ENCODE measurements at places on chromosomes 7 and 10.

DNA sequence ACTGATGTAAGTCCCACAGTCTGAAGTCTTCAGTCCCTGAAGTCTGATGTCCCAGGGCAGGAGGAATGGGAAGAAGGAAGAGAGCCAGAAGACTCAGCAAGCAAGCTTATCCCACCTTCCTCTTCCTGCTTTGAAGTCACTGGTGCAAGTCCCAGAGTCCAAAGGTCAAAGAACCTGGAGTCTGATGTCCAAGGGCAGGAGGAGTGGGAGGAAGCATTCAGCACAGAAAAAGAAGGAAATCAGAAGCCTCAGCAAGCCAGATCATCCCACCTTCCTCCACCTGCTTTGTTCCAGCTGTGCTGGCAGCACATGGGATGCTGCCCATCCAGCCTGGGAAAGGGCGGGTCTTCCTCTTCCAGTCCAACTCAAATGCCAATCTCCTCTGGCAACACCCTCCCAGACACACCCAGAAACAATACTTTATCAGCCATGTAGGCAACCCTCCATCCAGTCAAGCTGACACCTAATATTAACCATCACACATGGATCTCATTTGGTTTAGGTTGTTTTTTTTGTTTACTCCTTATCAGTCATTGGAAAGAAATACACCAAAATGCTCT, 50.9 kb downstream of the ADAM12 start:
- no peak for DNase-seq

GRCh38 chr7:51968461-51968860, 651.9 kb upstream of the COBL start:
- DNase-seq, result no peak

DNA sequence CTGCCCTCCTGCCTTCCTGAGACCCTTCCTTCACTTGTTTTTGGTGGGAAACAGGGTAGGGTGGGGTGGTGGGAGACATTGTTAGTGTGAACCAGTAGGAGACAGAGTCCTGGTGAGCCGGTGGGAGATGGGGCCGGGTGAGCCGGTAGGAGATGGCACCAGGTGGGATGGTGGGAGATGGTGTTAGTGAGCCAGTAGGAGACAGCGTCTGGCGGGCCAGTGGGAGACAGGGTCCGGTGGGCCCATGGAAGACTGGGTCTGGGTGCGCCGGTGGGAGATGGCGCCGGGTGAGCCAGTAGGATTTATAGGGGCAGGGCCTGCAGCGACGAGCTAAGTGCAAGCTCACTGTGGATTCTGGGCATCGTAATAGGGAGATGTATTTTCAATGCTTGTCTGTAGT, 116.8 kb downstream of the TRRAP start:
- DNase-seq, result peak; percentile 45

DNA sequence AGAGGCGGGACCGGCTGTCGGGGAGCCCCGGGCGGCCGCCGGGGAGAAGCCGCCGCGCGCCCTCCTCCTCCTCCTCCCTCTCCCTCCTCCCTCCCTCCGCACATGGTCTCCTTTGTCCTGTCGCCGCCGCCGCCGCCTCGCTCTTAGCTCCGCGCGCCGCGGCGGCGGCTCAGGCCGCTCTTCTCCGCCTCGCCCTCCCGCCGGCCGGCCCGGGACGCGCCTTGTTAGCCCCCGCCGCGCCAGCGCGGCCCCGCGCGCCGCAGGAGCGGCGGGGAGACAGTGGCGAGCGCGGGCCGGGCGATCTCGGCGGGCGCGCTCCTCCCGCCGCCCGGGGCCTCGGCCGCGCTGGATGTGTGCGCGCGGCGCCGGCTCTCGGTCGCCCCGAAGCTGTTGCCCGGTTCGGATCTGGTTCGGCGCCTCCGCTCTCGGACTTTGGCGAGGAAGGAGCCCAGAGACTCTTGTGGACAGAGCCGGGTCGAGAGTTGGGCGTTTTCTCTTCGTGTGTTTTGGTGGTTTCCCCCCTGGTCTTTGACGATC, 437.4 kb upstream of the GALNT17 start:
- DNase-seq, result no peak

DNA sequence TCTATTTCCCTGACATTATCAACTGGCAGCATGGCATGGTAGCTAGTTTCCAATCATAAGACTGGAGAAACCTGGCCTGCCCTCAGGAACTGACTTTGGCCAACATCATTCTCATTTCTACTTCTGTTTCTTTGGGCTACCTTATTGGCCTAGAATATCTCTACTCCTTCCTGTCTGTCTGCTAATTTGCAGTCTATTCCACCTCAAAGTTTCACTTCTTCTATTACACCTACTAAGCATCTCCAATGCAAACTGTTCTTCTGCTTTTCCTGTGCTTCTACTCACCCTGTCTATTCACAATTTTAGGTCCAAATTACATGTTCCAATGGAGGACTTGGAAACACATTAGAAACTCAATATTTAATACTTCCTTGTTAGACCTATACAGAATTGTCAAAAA, 65.6 kb downstream of the ZNF503 start:
- DNase-seq, result no peak

DNA sequence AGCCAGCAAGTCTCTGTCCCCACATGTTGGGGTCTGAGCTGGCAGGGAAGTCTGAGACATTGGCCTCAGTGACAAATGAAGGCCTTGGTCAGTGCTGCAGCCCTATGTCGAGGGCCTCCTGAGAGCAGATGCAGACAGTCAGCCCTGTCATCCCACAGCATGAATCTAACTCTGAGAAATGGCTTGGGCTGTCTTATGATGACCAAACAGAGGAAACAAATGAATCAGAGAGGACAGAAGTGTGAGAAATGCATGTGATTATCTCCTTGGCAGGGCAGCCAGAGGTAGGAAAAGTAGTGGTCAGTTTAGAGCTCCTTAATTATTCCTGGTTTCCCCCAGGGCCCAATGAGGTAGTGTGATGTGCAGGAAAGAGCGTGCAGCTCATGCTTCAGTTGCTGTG, 287.6 kb downstream of the SORCS3 start:
- no peak for DNase-seq

- no peak for DNase-seq
Measured at GRCh38 chr10:3906511-3907111, 121.6 kb upstream of the KLF6 start.

DNA sequence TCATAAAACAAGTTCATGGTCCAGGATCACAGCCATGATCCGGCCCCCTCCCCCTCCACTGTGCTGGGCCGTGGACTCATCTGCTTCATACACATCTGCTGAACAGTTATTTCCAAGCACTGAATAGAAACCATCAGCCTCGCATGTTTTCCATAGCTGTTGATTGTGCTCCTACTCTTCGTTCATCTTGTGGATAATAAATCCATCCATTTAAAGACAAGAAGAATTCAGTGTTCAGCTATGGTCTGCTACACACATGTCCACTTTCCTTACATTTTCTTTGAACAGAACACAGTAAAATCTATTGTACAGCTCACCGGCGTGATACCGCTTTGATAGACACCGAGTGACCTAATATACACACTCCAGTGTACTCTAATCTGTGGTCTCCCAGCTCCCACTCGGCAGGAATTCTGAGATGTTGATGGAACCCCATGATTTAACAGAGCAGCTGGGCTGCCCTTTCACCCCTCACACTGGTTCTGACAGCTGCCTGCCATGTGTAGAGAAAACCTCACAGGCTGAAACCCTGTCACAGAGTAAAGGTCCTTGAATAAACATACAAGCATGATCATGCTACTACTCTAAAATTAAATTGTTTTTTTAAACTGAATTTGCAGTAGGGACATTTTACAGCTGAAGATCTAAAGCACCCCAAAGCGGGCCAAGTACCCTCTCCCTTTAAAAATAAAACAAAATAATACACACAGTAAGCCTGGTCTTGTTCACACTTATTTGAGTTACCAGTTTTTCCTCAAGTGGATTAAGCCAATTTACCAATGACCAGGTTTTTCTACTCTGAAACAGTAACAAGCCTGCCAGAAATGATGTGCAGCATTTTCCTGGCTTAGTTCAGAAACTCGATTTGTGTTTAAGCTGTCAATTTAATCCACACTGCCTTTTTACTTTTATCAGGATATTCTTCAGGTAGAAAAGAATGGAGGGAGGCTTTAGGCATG, 95.1 kb upstream of the FZD1 start:
- DNase-seq, result no peak
